ENCODE measurements at places on chromosomes 2 and 18. TPM values are rescaled to one million over a fixed set of nuclear protein-coding genes. Genes with fewer than 3 reads are reported as not detected.

Gene CCDC141
- not detected for total RNA-seq

Gene XIRP2
- total RNA-seq = not detected

Gene UGT1A3
- 0.09 TPM for total RNA-seq

Gene APCDD1
- total RNA-seq = 0.06 TPM

Gene SLC14A1
- not detected for total RNA-seq

Gene DOCK10
- 23.3 TPM for total RNA-seq

Gene IKZF2
- total RNA-seq = 0.29 TPM

Gene KCNS3
- 1.4 TPM for total RNA-seq

Gene OTX1
- total RNA-seq = 4.6 TPM

Gene FABP1
- total RNA-seq = not detected
